ENCODE measurements at places on chromosomes 1 and 21. TPM values are rescaled to one million over a fixed set of nuclear protein-coding genes. Genes with fewer than 3 reads are reported as not detected.

- DNase-seq, result no peak
Measured at GRCh38 chr1:209045331-209046057, 538.0 kb upstream of the CAMK1G start.

The CELA2A gene
- total RNA-seq, result not detected

DNA sequence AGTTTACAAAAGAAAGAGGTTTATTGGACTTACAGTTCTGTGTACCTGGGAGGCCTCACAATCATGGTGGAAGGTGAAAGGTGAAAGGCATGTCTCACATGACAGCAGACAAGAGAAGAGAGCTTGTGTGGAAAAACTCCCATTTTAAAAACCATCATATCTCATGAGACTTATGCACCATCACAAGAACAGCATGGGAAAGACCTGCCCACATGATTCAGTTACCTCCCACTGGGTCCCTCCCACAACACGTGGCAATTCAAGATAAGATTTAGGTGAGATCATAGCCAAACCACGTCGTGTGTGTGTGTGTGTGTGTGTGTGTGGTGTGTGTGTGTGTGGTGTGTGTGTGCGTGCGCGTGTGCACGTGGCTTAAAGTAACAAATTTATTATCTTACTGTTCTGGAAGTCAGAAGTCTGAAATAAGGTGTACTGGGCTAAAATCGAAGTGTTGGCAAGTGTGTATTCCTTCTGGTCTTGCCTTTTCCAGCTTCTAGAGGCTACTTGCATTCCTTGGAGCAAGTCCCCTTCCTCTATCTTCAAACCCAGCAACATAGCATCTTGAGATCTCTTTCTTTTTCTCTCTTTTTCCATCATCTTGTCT, 48.1 kb upstream of the MPC2 start:
- DNase-seq, result no peak

DNA sequence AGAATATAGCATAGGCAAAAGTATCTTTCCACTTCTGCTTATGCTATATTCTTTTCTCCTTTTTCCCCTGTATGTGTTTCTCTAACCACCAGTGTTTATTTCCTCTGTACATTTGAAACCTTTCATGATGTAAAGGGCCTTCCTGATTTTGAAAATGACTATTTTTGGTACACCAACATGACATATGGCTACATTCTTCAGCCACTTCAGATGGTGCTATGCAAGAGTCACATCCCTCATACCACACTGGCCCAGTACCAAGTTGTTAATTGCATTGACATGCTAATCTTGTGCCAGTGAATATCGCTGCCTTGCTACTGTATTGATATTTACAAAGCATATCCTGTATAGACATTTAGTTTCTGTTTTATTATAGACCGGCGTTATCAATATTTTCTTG, 408.7 kb downstream of the NCAM2 start:
- no peak for DNase-seq

DNA sequence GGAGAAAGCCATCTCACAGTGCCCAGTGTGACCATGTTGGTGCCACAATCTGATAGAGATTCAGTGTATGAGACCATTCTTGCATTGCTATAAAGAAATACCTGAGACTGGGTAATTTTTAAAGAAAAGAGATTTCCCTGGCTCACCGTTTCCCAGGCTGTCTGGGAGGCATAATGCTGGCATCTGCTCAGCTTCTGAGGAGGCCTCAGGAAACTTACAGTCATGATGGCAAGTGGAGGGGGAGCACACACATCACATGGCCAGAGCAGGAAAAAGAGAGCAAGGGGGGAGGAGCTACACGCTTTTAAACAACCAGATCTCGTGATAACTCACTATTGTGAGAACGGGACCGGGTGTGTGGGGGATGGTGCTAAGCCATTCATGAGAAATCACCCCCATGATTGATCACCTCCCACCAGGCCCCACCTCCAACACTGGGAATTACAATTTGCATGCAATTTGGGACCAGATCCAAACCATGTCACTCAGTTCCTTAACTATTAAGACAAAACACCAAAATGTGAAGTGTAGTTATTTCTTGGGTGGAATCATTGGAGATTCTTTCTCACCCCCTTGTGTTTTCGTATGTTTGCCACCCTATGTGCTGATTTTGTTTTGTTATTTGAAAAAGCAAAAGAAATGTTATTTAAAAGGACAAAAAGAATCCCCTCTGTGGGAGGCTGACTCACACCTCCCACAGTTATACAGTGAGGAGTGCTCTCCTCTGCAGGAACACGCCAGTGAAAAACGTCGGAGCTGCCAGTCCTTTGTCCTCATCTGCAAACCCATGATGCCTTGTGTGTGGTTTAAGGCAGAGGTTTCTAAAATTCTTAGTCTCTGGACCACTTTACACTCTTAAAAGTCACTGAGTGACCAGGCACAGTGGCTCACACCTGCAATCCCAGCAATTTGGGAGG, 46.9 kb upstream of the IFNLR1 start:
- no peak for DNase-seq

- DNase-seq, result no peak
Measured at GRCh38 chr1:14952626-14953314, 200.8 kb upstream of the TMEM51 start.

The SCNM1 gene
- total RNA-seq, result 23.6 TPM

DNA sequence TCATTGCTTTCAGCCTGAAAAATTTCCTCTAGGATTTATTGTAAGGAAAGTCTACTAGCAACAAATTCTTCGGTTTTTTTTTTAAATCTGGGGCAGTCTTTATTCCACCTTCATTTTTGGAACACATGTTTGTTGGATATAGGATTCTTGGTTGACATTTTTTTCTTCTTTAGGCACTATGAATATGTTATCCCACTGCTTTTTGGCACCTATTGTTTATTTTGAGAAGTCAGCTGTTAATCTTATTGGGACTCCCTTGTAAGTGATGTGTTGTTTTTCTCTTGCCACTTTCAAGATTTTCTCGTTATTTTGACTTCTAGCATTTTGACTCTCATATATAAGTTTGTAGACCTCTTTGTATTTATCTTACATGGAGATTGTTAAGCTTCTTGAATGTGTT, 99.3 kb downstream of the NPHS2 start:
- DNase-seq, result no peak

GRCh38 chr1:111745675-111746613, 6.7 kb upstream of the INKA2 start:
- DNase-seq, result no peak

The SPOCD1 gene
- total RNA-seq, result 11.1 TPM

DNA sequence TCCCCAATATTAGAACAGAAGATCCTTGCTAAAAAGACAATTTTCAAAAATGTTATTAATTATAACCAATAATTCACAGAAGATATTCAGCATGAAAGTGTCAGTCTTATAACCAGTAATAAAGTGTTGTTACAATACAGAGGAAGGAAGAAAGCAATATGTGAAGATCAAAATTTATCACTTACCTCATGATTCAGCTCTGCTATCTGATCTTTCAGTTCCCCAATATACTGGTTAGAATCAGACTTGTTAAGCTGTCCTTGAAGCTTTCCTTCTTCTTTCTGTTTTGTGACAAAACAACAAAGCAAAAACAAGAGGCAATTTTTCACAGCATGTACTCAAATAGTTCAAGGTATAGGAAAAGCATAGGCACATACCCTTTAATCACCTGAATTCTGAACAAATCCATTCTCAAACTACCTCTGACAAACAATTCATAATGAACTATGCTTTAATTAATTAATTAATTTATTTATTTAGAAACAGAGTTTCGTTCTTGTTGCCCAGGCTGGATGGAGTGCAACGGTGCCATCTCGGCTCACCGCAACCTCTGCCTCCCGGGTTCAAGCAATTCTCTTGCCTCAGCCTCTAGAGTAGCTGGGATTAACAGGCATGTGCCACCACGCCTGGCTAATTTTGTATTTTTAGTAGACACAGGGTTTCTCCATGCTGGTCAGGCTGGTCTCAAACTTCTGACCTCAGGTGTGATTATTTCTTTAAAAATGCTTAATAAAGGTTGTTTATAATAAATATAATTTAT, 76.9 kb upstream of the GFI1 start:
- no peak for DNase-seq

- DNase-seq, result no peak
Measured at GRCh38 chr1:226029568-226030225, 30.6 kb upstream of the SDE2 start.

The ARHGEF16 gene
- 15.1 TPM for total RNA-seq

GRCh38 chr21:35981514-35982070, 78.7 kb downstream of the SETD4 start:
- DNase-seq, result no peak
